Adipose tissue (tissue), 3 donors: ENCODE measurements at places on chromosomes 3 and 15. TPM values are rescaled to one million over a fixed set of nuclear protein-coding genes. Genes with fewer than 3 reads are reported as not detected.

The DNAH12 gene
- polyA plus RNA-seq, result 0.03 TPM

The PDHB gene
- 40.6 TPM for polyA plus RNA-seq

The C3orf85 gene
- polyA plus RNA-seq, result not detected

The CAMK1 gene
- 80.1 TPM for polyA plus RNA-seq

The CTXN2 gene
- 0.05 TPM for polyA plus RNA-seq

The CCR1 gene
- polyA plus RNA-seq, result 5.5 TPM

The ATP13A3 gene
- 63.9 TPM for polyA plus RNA-seq

The GHSR gene
- not detected for polyA plus RNA-seq

The CACNA2D2 gene
- 1.7 TPM for polyA plus RNA-seq

The TLR9 gene
- 0.08 TPM for polyA plus RNA-seq

The ARHGAP31 gene
- polyA plus RNA-seq, result 2.0 TPM

The PPP2R3A gene
- polyA plus RNA-seq, result 3.1 TPM

The CCDC191 gene
- polyA plus RNA-seq, result 1.2 TPM

The OR4F15 gene
- polyA plus RNA-seq, result not detected

The GXYLT2 gene
- 0.58 TPM for polyA plus RNA-seq

The CYP11A1 gene
- 0.86 TPM for polyA plus RNA-seq

The ANKRD28 gene
- polyA plus RNA-seq, result 8.9 TPM

The CPLX3 gene
- not detected for polyA plus RNA-seq

The TUBGCP4 gene
- 3.6 TPM for polyA plus RNA-seq
